Stimulated activated CD8-positive, alpha-beta memory T cell treated with anti-CD3 and anti-CD28 coated beads, Interleukin-4, amount 100 ng/mL, for 1 hour (primary cell): ENCODE measurements at places on chromosomes 7 and 10.

DNA sequence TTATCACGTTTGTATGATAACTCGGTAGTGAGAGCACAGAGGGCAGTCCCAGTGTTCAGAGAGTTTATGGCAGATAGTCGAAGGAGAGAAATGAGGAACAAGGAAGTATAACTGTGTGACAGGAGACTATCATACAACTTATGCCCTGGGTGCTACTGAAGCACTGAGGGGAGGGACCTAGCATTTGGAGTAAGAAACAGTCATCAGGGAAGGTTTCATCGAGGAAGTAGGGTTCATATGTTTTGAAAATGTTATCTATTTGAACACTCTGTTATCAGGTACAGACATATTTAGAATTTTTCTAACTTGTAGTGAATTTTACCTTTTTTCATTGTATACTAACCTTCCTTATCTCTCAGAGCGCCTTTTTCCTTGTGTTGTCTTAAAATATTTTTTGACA lies 1214.4 kb upstream of the C7orf33 start:
- no peak for DNase-seq

- DNase-seq = no peak
Observed at GRCh38 chr10:62426086-62426485, 51.9 kb downstream of the ZNF365 start.

DNA sequence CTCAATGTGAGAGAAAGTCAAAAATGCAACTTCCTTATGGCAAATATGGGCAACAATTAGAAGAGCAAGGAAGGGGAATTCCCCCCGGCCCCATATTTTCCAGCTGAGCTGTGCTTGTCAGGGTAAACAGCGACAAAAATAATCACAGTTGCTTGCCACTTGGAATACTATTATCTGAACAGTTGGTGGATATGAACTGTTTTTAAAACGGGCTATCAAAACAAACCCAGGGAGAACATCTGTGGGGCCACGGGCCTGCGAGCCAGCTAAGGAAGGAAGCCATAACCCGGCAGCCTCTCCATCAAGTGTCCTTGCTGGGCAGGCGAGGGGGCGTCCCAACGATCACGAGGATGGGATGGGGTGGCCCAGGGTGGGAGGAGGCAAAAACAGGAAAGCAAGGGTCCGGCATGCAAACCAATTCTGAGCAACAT lies 228.4 kb downstream of the ARHGAP12 start:
- DNase-seq = no peak

- no peak for DNase-seq
Observed at GRCh38 chr7:138434597-138435019, 25.5 kb upstream of the TRIM24 start.

DNA sequence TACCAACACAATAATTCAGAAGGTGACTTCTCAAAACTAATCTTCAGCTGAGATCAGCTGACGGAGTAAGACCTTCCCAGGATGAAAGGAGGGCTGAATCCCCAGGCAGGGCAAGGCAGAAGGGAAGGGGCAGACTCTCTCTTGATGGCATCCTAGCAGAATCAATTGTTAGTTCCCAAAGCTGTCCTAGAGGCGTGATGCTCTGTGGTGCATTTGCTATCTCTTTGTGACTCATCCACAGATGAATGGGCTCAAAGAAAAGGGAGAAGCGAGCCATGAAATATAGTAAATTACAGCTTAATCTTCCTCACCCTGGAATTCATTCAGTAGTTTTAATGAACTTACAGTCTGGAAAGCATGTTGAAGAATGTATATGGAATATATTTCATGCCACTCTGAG lies 37.2 kb downstream of the PDE1C start:
- no peak for DNase-seq

DNA sequence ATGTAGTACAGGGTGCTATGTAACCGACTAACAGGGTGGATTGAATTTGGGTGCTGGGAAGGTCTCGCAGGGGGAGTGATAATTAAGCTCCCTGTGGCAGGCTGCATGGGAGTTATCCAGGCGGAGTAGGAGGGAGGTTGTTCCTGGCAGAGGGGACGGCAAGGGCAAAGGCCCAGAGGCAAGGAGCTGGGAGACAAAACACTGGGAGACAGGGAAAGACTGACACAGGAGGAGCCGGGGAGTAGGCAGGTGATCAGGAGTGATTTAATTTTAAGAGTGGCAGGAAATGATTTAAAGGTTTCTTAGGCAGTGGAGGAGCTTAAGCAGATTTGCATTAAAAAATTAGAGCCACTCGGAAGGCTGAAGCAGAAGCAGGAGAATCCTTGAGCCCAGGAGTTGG lies 40.7 kb upstream of the LEP start:
- no peak for DNase-seq

- no peak for DNase-seq
Observed at GRCh38 chr10:27390681-27391080, 113.4 kb upstream of the RAB18 start.

DNA sequence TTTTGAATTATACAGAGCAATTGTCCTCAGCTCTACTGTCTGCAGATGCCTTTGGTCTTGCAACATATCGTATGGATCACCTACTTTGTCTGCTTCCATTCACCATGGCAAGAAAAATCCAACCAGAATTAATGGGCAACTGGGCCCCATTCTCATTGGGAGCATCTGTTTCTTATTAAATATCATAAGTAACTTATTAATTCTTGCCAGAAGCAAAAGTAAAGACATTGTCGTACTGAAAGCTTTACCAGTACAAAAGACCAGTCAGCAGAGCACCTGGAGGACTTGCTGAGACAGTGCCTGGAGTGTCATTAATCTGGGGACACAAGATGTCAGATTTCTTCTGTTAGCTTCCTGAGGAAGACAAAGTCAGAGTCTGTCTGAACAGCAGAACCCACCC lies 404.5 kb downstream of the INHBA start:
- DNase-seq = no peak

DNA sequence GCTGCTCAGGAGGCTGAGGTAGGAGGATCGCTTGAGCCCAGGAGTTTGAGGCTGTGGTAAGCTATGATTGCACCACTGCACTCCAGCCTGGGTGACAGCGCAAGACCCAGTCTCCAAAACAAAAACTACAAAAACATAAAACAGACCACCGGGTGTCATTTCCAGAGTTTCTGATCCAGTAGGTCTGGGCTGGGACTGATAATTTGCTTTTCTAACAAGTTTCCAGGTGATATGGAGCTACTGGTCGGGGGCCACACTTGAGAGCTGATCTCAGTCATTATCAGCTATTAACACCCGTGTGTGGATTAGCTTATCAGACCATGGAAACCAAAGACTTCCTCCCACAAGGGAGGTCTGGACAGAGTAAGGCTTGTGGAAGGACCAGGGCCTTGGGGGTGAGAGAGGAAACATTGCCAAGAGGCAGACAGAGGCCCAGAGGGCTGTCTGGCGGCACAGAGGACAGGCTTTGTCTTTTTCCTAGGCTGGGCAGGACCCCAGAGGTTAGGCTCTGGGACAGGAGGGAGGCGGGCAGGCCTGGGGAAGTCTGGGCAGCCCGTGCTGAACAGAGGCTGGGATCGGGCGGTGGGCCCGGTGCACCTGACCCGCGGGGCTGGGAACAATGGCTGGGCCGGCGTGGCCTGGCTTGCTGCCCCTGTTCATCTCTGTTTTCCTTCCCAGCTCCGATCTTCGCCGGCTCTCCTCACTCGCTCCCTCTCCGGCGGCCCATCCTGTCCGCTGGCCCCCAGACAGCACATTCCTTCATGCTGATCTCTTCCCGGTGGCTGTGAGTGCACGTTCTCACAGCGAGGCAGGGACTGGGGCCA lies 25.2 kb downstream of the TMEM270 start:
- no peak for DNase-seq

- DNase-seq = no peak
Observed at GRCh38 chr10:124546055-124546369, 84.4 kb downstream of the LHPP start.

DNA sequence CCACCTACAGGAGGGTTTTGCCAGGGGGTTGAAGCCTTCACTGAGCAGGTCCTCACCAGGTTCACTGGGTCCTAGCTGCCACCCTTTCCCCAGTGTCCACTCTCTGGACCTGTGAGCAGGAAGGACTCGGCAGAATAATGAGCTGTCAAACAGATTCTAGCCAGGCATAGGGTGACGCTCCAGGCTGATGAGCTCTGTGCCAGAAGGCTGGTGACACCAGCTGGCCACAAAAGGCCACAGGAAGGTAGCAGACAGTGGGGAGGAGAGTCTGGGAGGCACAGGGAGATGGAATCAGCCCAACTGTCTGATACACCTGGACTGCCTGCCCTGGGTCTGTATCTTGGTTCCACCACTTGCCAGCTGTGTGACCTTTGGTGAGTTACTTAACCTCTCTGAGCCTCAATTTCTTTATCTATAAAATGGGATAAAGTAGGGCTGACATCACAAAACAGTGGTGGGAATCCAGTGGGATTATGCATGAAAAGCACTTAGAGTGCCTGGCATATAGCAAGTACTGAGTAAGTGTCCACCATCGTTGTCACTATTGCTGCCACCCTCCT lies 26.7 kb upstream of the NDST2 start:
- no peak for DNase-seq
